ENCODE measurements at places on chromosomes 2 and 18. TPM values are rescaled to one million over a fixed set of nuclear protein-coding genes. Genes with fewer than 3 reads are reported as not detected.

DNA sequence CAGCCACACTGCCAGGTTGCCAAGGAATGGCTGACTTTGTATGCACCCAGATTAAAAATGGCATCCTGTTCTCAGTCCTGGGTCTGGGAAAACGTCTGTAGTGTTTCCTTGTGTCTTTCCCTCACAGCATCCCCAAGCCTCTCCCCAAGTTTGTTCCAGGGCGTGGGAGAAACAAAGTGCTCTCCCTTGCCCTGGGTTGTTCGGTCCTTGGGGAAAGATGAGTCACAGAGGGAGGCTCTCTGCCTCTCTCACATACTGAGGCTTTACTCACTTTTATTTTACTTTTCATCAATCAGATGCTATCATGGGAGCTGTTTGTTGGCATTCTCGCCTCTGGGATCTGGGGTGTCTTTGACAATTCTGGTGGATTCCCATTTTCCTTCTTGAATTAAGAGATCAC is 492.3 kb downstream of the XIRP2 start:
- H3K36me3 ChIP-seq = no peaks in the 10 kb centered on the region
- no peak overlapping the region for H3K27ac ChIP-seq
- H3K4me3 ChIP-seq = no peak overlapping the region
- no peak for DNase-seq
- H3K27me3 ChIP-seq = no peaks in the 10 kb centered on the region

- DNase-seq = no peak
- H3K27ac ChIP-seq = no peak overlapping the region
- H3K4me3 ChIP-seq = no peak overlapping the region
- no peaks in the 10 kb centered on the region for H3K36me3 ChIP-seq
- peaks cover 80% of the 10 kb centered on the region for H3K4me1 ChIP-seq
Measured at GRCh38 chr18:13265911-13266217, 47.3 kb downstream of the LDLRAD4 start.

GRCh38 chr18:5238371-5238976 is 41.4 kb upstream of the AKAIN1 start:
- DNase-seq = peak; percentile 10
- peak overlapping the region; percentile 88 for H3K4me3 ChIP-seq
- peak overlapping the region; percentile 99 for H3K27ac ChIP-seq
- no peaks in the 10 kb centered on the region for H3K4me1 ChIP-seq

DNA sequence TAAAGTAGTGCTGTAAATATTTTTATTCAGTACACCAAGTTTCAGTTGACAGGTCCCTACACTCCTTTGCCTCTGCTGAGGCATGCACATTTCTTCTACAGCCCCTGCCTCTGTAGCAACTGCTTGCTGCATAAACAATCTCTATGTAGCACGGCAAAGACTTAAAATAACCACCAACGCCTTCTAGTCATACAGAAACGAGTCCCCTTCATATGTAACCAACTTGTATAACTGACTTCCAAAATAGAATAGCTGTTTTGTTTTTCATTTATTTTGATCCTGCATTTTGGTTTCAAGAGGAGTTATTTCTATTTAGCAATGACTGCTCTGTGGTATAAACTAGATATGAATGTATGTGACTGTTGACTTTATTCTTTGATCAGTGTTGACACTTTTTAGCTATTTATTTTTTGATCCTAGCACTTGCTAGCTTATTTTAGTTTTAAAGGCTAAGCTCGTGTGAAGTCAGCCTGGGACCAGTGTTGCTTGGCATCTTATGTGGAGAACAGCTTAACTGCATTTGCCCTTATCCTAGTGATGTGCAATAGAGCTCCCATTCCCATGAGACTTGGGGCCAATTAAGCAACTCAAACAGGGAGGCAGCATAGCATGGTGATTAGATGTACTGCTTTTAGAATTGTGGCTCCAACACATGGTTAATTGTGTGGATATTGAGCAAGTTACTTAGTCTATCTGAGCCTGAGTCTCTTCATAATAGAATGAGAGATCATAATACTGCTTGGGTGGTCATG is 79.6 kb downstream of the HRH4 start:
- H3K4me1 ChIP-seq = no peaks in the 10 kb centered on the region
- H3K27me3 ChIP-seq = peaks cover 4% of the 10 kb centered on the region
- DNase-seq = no peak

- H3K36me3 ChIP-seq = no peaks in the 10 kb centered on the region
- peaks cover 94% of the 10 kb centered on the region for H3K27me3 ChIP-seq
- no peak overlapping the region for H3K27ac ChIP-seq
- peaks cover 69% of the 10 kb centered on the region for H3K4me1 ChIP-seq
- peak overlapping the region; percentile 50 for H3K4me3 ChIP-seq
- DNase-seq = no peak
Measured at GRCh38 chr2:170820757-170821530, 4.3 kb downstream of the GAD1 start.

- no peak for DNase-seq
- H3K4me3 ChIP-seq = no peak overlapping the region
- H3K27ac ChIP-seq = no peak overlapping the region
- no peaks in the 10 kb centered on the region for H3K36me3 ChIP-seq
Measured at GRCh38 chr18:22221350-22221749, 52.0 kb downstream of the GATA6 start.

GRCh38 chr2:118520246-118520645 is 327.2 kb downstream of the EN1 start:
- H3K36me3 ChIP-seq = no peaks in the 10 kb centered on the region
- H3K27me3 ChIP-seq = no peaks in the 10 kb centered on the region
- DNase-seq = no peak
- H3K4me1 ChIP-seq = no peaks in the 10 kb centered on the region

DNA sequence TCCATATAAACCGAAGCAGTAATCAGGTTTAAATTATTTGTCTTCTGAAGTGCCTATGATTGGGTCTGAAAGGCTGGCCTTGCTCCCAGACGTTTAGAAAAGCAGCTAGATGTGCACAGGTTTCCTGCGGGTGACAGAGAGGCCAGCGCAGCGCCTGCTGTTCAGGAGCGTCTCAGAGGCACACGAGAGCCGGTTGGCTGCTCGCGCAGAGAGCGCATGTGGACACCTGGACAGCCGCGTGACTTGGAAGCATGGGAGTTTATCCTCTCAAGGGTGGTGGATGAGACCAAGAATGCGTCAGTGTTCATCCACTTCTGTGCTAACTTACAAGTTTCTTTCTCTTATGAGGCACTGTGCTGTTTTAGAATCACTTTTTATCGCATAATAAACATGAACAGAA is 303.7 kb downstream of the PTGR3 start:
- no peaks in the 10 kb centered on the region for H3K4me1 ChIP-seq
- H3K4me3 ChIP-seq = no peak overlapping the region
- H3K27ac ChIP-seq = no peak overlapping the region
- H3K27me3 ChIP-seq = no peaks in the 10 kb centered on the region
- H3K36me3 ChIP-seq = peaks cover 3% of the 10 kb centered on the region

- no peak for DNase-seq
- H3K4me3 ChIP-seq = no peak overlapping the region
- no peaks in the 10 kb centered on the region for H3K4me1 ChIP-seq
- H3K27ac ChIP-seq = no peak overlapping the region
- no peaks in the 10 kb centered on the region for H3K36me3 ChIP-seq
Measured at GRCh38 chr18:50080932-50081560, 113.9 kb downstream of the MYO5B start.

GRCh38 chr2:102782933-102783332 is 21.1 kb downstream of the TMEM182 start:
- DNase-seq = no peak
- no peaks in the 10 kb centered on the region for H3K27me3 ChIP-seq
- H3K4me3 ChIP-seq = no peak overlapping the region
- H3K36me3 ChIP-seq = no peaks in the 10 kb centered on the region
- peak overlapping the region; percentile 91 for H3K27ac ChIP-seq

DNA sequence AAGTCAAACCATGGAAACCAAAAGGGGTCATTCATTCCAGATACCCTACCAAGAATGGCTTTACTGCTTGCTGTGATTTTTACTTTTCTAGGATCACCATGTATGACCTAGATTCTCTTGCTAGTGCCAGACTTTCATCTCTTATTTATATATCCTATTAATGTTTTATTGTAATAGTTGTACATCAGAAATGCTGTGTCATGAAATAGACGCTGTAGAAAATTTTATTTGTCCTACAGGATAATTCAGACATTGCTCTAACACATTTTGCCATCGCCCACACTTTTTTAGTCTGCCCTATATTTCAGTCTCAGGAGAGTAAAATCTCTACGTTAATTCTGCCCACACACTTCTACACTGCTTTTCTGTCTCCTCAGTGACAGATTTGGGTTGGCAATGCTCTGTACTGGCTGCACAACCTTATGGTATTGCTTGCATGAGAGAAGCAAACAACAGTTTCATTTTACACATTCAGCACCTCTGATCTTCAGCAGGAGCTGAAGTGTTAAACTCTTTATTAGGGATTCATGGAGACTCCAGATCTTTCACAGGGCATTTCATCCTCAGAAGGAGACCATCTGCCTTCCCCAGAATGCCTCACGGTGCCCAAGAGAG is 871.8 kb upstream of the CHAC2 start:
- H3K27me3 ChIP-seq = no peaks in the 10 kb centered on the region
- H3K27ac ChIP-seq = no peak overlapping the region
- no peak overlapping the region for H3K4me3 ChIP-seq
- no peaks in the 10 kb centered on the region for H3K4me1 ChIP-seq
- no peaks in the 10 kb centered on the region for H3K36me3 ChIP-seq
- DNase-seq = no peak

DNA sequence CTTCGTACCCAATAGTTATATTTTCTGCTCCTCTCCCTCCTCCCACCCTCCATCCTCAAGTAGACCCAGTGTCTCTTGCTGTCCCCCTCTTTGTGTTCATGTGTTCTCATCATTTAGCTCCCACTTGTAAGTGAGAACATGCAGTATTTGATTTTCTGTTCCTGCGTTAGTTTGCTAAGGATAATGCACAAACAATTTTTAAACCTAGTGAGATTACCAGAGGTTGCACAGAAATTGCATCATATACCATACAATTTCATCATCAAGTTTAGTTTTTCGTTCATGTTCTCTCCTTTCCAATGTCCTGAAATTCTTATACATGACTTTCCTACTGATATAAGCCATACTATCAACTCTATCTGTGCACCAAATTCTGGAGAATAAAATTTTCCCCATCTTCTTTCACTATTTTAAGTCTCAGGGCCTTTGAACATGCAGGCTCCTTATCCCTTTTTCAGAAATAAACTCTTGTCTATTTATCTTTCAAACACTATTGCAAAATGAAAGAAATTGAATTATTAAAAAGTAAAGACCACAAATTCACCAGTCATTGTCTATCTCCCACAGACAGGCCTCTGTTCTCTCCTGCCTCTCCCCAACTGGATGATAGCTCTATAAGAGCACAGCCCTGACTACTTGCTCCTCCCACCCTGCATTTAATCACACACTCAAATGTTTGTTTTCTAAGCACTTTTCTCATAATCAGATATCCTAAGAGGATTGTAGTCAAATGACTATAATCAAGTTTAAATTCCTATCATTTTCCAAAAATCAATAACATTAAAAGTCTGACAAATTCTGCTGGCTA is 27.2 kb upstream of the B4GALT6 start:
- DNase-seq = no peak
- H3K27me3 ChIP-seq = no peaks in the 10 kb centered on the region
- no peak overlapping the region for H3K27ac ChIP-seq
- no peaks in the 10 kb centered on the region for H3K36me3 ChIP-seq
- no peak overlapping the region for H3K4me3 ChIP-seq
- H3K4me1 ChIP-seq = no peaks in the 10 kb centered on the region

DNA sequence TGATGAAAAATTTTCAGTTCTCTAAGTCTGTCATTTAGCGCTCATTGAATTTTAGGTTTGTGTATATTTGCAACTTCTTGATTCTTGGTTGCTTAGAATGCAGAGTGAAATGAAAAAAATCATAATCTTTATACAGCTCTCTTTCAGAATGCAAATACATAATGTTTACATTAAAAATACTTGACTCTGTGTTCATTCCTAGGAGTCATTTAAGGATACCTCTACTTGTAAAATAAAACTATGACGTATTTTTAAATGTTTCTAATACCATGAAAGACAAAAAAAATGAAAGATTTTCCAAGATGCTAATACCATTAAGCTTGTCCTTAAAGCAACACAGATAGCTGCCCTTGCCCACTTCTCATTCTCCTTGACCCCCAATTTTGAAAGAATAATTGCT is 259.0 kb downstream of the L3MBTL4 start:
- H3K4me1 ChIP-seq = no peaks in the 10 kb centered on the region
- DNase-seq = no peak
- H3K4me3 ChIP-seq = no peak overlapping the region
- no peaks in the 10 kb centered on the region for H3K27me3 ChIP-seq

DNA sequence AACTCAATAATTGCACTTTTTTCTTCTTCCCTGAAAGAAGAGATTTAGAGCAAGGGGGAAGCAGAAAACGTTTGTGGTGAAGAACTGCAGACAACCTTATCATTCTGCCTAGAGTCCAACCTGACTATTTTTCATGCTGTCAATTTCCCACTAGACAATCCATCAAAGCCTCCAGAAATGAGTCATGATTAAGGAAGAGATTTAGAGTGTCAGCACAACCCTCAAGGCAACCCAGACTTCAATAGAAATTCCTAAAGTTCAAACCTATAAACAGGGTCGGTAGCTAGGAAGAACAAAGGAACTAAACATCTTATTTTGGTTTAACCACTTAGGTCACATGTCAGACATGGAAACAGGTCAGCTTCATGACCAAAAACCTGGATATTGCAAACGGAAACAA is 86.9 kb downstream of the SLC25A12 start:
- H3K27me3 ChIP-seq = no peaks in the 10 kb centered on the region
- no peak overlapping the region for H3K4me3 ChIP-seq
- no peaks in the 10 kb centered on the region for H3K4me1 ChIP-seq
- no peak overlapping the region for H3K27ac ChIP-seq
- H3K36me3 ChIP-seq = peaks cover 86% of the 10 kb centered on the region
- no peak for DNase-seq

KIF3C gene
- 4.2 TPM for total RNA-seq

SULT1C2 gene
- total RNA-seq = 1.1 TPM

OR6B2 gene
- not detected for total RNA-seq

LYG2 gene
- total RNA-seq = not detected
